T1000 (cell line): ENCODE measurements at places on chromosomes 12 and 14.

GRCh38 chr12:6523708-6524107, 10.6 kb upstream of the GAPDH start:
- DNase-seq: no peak

DNA sequence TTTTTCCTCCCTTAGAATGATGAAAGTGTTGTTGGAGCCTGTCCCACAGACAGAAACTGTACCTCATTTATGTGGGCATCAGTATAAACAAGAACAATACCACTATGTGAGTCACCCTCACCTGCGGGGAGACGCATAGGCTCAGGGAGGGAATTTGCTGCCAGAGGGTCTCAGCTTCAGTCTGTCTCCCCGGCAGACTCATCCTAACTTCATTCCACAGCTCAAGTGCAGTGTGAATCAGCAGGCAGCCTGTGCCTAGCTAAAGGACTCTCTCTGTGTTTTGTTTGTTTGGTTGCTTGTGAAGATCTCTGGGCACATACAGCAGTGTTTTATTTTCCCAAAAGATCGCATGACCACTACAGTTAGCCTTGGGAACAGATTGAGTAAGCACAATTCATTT, 98.9 kb downstream of the PRKCH start:
- peak; percentile 48 for DNase-seq

GRCh38 chr14:51593397-51593796, 58.3 kb upstream of the FRMD6 start:
- DNase-seq: no peak

GRCh38 chr12:64735442-64735841, 23.8 kb downstream of the GNS start:
- DNase-seq: no peak

DNA sequence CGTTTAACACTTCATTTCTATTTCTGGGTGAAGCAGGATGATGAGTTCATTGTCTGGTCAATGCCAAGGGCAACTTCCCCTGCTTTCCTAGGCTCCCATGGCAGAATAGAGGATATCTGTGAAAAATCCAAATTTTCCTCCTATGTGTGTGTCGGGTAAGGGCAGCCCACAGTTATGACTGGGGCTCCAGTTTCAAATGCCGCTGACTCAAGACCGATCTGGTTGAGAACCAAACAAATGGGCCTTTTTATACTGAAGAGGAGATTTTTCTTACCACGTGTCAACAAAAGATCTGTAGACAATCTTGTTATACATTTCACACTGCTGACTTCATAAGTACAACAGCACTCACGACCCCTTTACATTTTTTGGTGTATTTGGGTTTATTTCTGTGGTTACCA, 120.8 kb downstream of the CHST11 start:
- no peak for DNase-seq

DNA sequence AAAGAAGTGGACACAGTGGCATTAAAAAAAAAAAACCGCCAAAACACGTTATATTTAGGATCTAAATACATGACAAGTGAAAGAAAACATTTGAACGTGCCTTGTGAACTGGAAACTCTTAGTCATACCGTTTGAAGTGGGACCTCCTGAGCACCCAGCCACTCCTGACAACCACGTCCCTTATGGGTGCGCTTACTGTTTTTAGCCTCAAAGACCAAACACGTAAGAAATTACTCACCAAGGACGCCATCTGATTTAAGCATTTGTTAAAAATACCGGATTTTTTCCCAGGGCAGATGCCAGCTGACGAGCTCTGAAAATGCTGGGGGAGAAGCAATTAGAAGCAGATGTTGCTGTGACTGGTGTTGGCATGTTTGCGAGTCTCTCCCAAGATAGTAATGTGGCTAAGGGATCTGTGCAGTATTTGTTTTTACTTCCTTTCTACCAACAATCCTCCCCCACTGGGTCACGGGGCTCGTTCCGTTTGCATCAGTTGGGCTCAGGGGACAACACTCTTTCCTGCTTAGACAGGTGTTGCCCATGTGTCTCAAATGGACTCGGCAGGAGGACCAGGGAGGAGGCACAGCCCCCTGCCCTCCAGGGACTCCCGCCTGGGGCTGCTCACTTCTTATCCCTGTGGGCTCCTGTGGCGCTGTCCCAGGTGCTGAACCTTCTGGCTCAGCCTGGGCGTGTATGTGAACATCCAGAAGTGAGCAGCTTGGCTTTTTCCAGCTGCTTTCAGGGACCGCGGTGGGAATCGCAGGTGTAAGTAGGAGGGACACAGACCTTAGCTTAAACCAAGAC, 101.0 kb downstream of the BEGAIN start:
- peak; percentile 12 for DNase-seq

DNA sequence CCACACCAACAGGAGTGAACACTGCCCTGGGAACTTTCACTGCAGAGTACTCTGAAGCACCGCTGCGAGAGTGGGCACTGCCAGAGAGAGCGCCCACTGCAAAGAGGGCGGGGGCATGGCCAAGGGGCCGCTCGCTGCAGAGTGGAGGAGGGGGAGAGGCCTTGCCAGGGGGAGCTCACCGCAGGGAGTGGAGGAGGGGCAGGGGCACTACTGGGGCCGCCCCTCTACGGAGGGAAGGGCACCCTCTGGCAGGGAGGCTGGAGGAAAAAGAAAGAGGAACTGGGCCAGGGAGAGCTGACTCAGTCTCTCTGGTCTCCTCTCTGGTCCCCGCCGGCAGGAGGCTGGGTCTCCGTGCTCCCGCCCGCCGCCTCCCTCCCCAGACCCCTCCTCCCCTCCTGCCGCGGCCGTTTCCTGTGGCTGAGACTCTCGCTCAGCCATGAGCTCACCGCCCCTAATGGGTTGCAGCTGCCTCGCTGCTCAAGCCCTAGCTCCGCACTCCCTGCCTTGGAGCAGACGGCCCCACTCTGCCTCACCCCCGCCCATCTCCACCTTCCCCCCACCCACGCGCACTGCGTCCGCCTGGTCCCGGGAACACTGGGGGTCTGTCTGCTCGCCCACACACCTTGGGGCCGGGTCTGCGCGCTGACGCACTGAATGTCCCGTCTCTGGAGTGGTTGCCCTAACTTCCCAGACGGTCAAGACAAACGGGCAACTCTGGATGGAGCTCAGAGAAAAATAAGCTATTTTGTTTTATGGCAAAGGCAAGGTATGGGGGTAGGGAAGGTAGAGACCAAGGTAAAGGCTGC, 1.3 kb downstream of the ARHGEF40 start:
- DNase-seq: peak; percentile 56

GRCh38 chr14:102223682-102224081, 81.3 kb downstream of the MOK start:
- no peak for DNase-seq

DNA sequence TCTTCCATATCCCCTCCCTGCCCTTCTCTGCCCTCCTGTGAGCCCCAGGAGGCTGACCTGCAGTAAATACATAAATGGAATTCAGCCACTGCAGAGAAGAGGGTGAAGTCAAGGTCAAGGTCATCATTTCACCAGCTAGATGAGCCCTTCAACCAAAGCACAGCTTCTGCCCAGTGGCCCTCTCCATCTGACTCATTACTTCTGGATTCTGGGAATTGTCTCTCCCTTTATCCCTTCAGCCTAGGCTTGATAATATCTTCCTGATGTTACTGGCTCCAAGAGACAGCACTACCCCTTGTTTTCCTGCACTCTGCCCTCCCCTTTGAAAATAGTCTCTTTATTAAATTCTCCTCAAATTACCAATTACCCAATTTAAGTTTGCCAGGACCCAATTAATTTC, 64.5 kb downstream of the TTC9 start:
- DNase-seq: no peak

DNA sequence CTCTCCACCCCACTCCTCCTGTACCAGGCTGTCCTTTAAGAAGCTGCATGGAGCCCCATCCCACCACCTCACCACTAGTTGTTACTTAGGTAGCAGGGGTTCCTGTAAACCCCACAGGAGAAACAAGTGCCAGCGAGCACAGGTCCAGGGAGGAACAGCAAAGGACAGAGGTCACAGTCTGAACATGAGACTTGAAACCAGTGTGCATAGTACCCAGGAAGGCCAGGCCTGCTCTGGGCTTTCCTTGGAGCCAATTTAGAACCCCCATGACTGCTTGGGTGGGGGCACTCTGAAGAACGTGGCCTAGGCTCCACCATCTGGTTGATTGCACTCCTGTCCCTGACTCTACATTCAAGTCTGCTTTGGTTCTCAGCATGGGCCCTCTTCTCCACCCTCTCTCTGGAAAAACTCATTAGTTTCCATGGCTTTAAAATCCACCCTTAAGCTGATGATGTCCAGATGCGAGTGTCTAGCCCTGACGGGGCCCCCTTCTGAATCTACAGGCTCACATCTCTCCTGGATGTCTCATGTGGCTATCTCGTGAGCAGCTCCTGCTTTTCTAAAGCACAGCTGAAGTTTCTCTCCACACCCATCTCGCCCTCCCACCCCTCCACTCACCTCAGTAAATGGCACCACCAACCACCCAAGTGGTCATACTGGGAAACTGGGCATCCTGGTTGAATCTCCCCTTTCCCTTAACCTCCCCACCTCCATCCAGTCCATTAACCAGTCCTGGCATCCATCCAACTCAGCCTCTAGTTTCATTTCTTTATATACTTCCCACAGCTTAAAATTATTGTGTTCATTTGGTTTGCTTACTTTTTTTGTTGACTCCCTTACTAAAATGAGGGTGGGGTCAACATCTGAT, 8.4 kb downstream of the KRT3 start:
- DNase-seq: no peak

GRCh38 chr12:43378448-43378847, 173.6 kb downstream of the ADAMTS20 start:
- DNase-seq: no peak

- DNase-seq: no peak
Observed at GRCh38 chr14:104728631-104729030, 4.6 kb downstream of the ADSS1 start.

- DNase-seq: no peak
Observed at GRCh38 chr14:59897757-59898383, 22.1 kb upstream of the LRRC9 start.

DNA sequence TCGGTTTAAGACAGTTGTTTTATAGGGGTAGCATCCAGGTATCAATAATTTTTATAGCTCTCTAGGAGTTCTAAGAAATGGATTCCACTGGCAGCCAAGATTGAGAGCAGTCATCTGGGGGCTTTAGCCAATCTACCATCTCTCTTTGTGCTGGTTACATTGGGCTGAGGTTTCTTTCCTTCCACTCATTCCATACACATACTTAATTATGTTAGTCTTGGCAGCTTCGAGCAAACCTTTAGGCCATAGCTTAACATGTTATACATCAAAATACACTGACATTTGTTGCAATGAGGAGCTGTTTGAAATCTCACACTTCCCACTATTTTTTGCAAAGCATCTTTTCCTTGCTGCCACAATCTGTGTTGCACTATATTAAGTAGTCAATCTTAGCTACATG, 63.1 kb downstream of the ARMH4 start:
- no peak for DNase-seq

DNA sequence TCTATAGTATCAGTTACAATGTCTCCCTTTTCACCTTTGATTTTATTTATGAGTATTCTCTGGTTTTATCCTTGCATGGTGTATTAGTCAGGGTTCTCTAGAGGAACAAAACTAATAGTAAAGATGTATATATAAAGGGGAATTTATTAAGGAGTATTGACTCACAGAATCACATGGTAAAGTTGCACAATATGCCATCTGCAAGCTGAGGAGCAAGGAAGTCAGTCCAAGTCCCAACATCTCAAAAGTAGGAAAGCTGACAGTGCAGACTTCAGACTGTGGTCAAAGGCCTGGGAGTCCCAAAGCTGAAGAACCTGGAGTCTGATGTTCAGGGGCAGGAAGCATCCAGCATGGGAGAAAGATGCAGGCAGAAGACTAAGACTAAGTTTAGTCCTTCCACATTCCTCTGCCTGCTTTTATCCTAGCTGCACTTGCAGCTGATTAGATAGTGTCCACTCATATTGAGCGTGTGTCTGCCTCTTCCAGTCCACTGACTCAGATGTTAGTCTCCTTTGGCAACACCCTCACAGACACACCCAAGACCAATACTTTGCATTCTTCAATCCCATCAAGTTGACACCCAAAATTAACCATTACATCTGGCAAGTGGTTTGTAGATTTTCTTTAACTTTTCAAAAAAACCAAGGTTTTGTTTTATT, 308.0 kb upstream of the LMO3 start:
- DNase-seq: no peak

GRCh38 chr14:40074169-40074568, 641.9 kb upstream of the FBXO33 start:
- no peak for DNase-seq

DNA sequence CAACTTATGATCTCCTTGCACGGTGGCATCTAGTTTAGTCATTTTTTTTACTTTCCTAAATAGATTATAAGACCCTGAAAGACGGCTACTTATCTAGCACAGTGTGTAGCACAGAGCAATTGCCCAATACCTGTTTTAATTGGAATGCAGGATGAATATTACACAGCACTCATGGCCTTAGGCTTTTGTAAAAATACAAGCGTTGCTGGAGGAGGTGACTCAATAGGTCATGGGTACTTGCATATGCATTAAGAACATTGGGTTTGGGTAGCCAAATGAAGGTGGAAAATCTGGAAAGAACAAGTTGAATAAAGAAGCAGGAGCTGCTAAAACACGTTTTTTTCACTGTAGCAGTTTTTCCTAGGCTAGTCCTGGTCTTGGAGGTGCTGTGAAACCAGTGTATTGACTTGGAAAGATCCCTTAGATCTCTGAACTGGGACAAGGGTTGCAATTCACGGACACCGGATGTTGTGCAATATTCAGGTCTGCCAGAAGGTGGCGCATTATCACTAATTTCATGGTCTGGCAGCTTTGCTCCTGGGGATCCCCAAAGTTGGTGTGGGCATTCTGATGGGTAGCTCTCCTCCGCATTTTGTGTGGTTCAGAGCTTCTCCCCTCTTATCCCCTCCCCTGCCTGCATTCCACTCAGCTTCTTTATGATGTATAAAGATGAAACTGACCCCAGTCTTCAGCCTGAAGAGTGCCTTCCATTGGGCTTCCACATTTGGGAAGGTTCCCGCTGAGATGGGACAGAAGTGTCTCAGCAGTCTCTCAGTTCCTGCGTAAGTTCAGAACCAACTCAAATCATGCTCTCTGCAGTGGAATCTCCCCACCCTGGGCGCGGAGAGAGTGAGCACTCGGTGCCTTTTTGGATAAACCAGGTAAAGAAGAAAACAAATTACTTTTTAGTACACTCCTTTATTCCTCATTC, 278.3 kb downstream of the NRXN3 start:
- DNase-seq: no peak

GRCh38 chr14:65255029-65255545, 152.8 kb upstream of the MAX start:
- DNase-seq: peak; percentile 54

GRCh38 chr14:104147346-104148125, 9.1 kb downstream of the KIF26A start:
- no peak for DNase-seq

DNA sequence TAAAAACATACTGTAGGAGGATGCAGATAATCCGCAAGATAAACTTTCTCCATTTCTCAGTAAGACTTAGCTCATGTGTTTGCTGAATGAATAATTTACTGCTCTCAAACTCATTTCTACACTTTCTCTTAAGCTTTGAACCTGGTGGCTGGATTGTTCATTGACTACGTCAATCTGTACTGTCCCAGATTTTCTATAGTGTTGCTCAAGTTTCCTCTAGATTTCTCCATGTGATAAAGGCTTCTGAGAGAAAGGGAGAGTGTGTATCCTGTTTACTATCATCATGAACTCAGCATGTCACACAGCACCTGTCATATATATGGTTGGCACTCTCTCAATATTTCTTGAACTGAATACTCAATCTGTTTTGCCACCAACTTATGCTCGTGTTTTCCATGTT, 518.0 kb upstream of the TBX3 start:
- no peak for DNase-seq

GRCh38 chr14:35338731-35339405, 46.7 kb downstream of the PSMA6 start:
- DNase-seq: no peak

- DNase-seq: no peak
Observed at GRCh38 chr14:71541973-71542690, 390.1 kb upstream of the RGS6 start.
